Pancreas (tissue), 10 donors: ENCODE measurements at places on chromosomes 13 and 19. TPM values are rescaled to one million over a fixed set of nuclear protein-coding genes. Genes with fewer than 3 reads are reported as not detected.

The HCST gene
- total RNA-seq: 0.67 TPM

DNA sequence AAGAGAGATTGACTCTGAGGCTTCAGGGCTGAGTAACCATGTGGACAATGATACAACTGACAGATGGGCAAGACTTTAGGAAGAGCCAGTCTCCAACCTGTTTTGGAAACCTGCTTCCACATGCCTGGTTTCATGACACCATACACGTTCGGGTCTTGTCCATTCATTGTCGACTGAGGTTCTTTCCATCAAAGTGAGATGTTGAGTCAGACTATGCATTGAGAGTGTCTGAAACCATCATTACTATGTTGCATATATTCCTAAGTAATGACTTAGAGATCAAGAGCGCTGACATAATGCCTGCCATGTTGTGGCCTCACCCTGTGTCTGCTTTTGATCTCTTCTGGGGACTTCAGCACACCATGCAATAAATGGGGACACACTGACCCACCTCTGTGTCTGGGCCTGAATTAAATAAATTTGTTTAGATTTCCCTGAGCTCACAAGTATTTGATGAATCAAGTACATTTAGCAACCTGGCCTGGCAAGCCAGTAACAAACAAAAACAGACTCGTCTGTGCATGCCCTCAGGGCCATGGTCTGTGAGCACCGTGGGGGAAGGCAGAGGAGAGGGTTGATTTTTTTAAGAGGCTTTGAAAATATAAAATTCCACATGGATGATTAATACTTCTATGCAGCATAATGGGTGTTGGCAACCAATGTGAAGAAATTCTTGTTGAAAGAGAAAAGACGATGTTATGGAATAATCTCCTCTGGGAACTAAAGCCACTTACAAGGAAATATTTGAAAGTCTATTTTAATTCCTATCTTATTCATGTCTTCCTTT, 49.9 kb upstream of the UBAC2 start:
- no peak overlapping the region for H3K27ac ChIP-seq
- H3K4me3 ChIP-seq: no peak overlapping the region
- no peaks in the 10 kb centered on the region for H3K27me3 ChIP-seq
- DNase-seq: no peak
- H3K4me1 ChIP-seq: no peaks in the 10 kb centered on the region
- H3K36me3 ChIP-seq: no peaks in the 10 kb centered on the region

GRCh38 chr13:99505814-99506269, 4.6 kb downstream of the TM9SF2 start:
- no peaks in the 10 kb centered on the region for H3K27me3 ChIP-seq
- H3K4me1 ChIP-seq: peaks cover 20% of the 10 kb centered on the region
- H3K4me3 ChIP-seq: no peak overlapping the region
- no peak overlapping the region for H3K27ac ChIP-seq
- no peaks in the 10 kb centered on the region for H3K36me3 ChIP-seq
- DNase-seq: no peak

The CYP2S1 gene
- 1.2 TPM for total RNA-seq

DNA sequence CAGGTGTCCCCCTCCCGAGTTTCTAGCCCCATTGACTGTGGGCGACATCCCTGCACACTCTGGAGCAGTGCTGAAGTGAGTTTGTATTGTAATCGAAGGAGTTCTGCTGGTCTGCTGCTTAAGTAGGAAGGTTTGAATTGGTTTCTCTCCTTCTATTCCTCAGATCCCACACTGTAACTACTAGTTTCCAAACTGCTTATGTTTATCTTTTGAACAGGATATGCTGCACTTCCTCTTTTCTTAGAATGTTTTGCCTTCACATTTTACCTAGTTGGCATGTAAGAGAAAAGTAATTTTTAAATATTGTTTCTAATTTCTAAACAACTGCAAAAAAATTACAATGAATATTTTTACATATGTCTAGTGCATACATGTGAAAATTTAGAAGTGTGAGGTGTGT, 511.8 kb downstream of the KLF12 start:
- H3K4me3 ChIP-seq: no peak overlapping the region
- H3K27me3 ChIP-seq: no peaks in the 10 kb centered on the region
- no peaks in the 10 kb centered on the region for H3K36me3 ChIP-seq

The KCNRG gene
- 0.52 TPM for total RNA-seq

GRCh38 chr13:49124693-49125304, 95.3 kb upstream of the MLNR start:
- no peaks in the 10 kb centered on the region for H3K36me3 ChIP-seq
- peaks cover 9% of the 10 kb centered on the region for H3K4me1 ChIP-seq
- H3K27ac ChIP-seq: peak overlapping the region; percentile 33

The BCAM gene
- total RNA-seq: 61.4 TPM

The CGB3 gene
- not detected for total RNA-seq

The CTXN1 gene
- total RNA-seq: 0.67 TPM

The LGI4 gene
- total RNA-seq: 0.38 TPM

GRCh38 chr19:47109541-47110375, 3.8 kb downstream of the ZC3H4 start:
- H3K27ac ChIP-seq: no peak overlapping the region
- peaks cover 14% of the 10 kb centered on the region for H3K4me1 ChIP-seq
- H3K36me3 ChIP-seq: no peaks in the 10 kb centered on the region
- H3K27me3 ChIP-seq: no peaks in the 10 kb centered on the region
- no peak overlapping the region for H3K4me3 ChIP-seq
- DNase-seq: no peak

The SDHAF1 gene
- total RNA-seq: 12.0 TPM

The IFNL3 gene
- total RNA-seq: not detected

GRCh38 chr19:28705008-28705407, 507.9 kb downstream of the UQCRFS1 start:
- H3K27ac ChIP-seq: no peak overlapping the region
- H3K4me3 ChIP-seq: no peak overlapping the region
- H3K27me3 ChIP-seq: no peaks in the 10 kb centered on the region
- no peaks in the 10 kb centered on the region for H3K36me3 ChIP-seq
- DNase-seq: no peak

DNA sequence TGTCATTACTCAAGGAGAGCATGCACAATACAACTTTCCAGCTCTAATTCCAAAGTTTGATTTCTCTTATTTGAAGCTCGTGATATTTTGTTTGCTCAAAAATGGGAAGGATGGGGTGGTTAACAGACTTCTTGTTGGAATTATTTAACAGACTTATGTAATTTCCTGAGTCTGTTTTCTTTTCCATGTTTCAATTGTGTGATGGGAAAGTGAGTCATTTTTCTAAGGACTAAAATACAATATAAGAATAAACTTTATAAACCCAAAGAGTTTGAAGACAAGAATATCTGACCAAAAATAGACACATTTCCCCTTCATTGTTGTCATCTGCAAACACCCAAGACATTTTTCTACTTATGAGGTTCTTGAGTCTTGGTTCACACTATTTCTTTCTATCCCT, 211.8 kb upstream of the SLITRK5 start:
- H3K4me1 ChIP-seq: no peaks in the 10 kb centered on the region
- no peaks in the 10 kb centered on the region for H3K27me3 ChIP-seq
- no peak for DNase-seq
- H3K36me3 ChIP-seq: no peaks in the 10 kb centered on the region
- no peak overlapping the region for H3K4me3 ChIP-seq
- no peak overlapping the region for H3K27ac ChIP-seq

DNA sequence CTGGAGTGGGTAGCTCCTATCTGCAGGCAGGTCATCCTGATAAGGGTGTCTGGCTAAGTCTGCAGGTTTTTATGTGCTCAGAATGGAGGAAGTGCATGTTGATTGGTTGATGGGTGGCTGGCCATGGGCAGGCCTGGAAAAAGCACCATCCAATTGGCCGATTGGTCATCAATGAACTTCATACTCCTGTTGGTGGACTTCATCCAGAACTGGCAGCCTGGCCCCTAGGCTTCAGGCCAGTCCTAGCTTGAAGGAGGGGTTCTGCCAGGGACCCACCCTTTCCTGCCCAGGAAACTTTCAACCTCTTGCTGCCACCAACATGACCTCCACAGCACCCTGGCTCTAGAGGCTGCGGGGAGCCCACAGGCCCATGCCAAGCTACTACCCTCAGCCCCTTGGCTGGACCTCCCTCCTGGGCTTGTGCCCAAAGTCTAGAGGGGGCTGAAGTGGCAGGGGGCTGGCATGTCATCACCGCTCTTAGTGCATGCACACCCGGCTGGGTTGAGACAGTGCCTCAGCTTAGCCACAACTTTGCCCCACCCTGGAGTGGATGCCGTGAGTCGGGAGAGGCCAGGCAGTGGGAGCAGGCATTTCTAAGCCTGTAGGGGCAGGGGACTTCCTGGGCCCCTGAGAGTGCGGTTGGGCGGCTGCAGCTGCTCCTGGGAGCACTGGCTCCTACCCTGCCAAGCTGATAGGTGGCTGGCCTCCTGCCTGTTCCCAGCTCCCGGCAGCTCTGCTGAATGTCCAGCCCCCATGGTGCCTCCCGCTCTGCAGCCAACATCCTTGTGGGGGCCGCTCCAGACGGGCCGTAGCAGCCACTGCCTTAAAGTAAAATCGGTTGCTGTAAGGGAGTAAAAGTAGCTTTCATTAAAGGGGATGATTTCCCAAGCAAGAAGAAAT, 13.2 kb downstream of the DNAJC15 start:
- H3K36me3 ChIP-seq: no peaks in the 10 kb centered on the region
- H3K27me3 ChIP-seq: no peaks in the 10 kb centered on the region
- DNase-seq: peak; percentile 73
